ENCODE measurements at places on chromosomes 5 and 9. TPM values are rescaled to one million over a fixed set of nuclear protein-coding genes. Genes with fewer than 3 reads are reported as not detected.
A peak's percentile ranks its signal among the peaks of the same experiment; 100 is the strongest.

The IL13 gene
- total RNA-seq = not detected

The ZNF608 gene
- 48.2 TPM for total RNA-seq

The ANP32B gene
- total RNA-seq = 116 TPM

The SWI5 gene
- total RNA-seq = 15.7 TPM

The PTGES gene
- 0.76 TPM for total RNA-seq

The ELAVL2 gene
- total RNA-seq = not detected

The SH3GL2 gene
- 2.3 TPM for total RNA-seq

The ITK gene
- 9.1 TPM for total RNA-seq

GRCh38 chr5:179118756-179119414, 58.7 kb downstream of the ZNF354C start:
- no peaks in the 10 kb centered on the region for H3K36me3 ChIP-seq
- no peaks in the 10 kb centered on the region for H3K4me1 ChIP-seq
- no peak overlapping the region for H3K4me3 ChIP-seq
- no peaks in the 10 kb centered on the region for H3K27me3 ChIP-seq
- no peak overlapping the region for H3K27ac ChIP-seq
- no peak for DNase-seq

DNA sequence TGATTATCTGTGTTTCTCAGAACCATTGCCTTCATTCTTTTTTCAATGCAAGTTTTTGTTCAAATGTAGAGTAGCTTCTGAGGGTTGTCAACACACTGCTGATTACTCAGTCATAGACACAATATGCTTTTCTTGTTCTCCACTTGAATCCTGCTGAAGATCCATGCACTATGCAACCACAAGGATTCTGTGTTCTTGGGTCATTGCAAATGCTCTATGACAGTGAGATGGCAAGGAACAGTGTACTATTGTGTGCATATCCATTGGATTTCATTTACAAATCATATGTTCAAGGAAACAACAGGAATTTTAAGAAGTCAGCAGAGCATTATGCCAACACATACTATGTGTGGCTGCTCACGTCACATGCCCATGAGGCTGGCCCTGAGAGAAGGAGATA, 1590.2 kb downstream of the EFNA5 start:
- no peaks in the 10 kb centered on the region for H3K27me3 ChIP-seq
- no peak overlapping the region for H3K4me3 ChIP-seq
- no peaks in the 10 kb centered on the region for H3K4me1 ChIP-seq
- no peak for DNase-seq
- H3K27ac ChIP-seq = no peak overlapping the region

GRCh38 chr9:122814545-122814944, 13.8 kb downstream of the PDCL start:
- H3K27ac ChIP-seq = no peak overlapping the region
- no peak for DNase-seq
- no peak overlapping the region for H3K4me3 ChIP-seq
- H3K36me3 ChIP-seq = no peaks in the 10 kb centered on the region
- H3K4me1 ChIP-seq = peaks cover 26% of the 10 kb centered on the region

DNA sequence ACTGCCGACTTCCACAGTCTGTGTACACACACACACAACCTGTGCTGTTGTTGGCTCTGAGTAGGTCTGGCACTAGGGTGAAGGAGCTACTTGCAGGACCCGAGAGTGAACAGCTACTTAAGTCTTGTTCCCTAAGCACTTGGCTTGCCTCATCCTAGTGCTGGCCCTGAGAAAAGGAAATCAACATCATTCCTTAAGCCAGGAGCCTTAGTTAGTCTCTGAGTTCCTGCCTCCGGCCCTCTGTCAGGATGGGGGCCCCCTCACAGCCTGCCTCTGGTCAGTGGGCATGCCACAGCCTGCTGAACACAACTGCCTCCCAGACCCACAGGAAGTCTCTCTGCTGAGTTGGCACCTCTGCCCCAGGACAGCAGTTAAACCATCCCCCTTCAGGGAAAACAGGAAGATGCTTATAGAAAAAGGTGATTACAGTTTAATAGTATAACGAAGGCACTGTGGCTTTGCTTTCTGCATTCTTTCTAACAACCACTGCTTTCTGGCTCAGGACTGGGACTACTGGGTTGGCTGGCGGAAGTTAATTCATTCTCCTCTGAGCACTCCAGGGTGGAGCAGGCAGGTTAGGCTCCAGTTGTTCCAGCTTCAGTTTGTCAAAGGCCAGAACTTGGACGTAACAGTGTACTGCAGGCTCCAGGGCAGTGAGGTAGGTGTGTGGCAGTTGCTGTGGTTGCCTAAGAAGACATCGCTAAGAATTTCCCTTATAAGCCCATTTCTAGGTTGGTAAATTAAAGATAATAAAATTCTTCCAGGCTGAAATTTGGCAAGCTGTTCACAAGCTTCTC, 2.8 kb downstream of the MAMDC2 start:
- peaks cover 39% of the 10 kb centered on the region for H3K4me1 ChIP-seq
- H3K27me3 ChIP-seq = peaks cover 5% of the 10 kb centered on the region
- DNase-seq = peak; percentile 11
- no peak overlapping the region for H3K4me3 ChIP-seq
- peak overlapping the region; percentile 76 for H3K27ac ChIP-seq

DNA sequence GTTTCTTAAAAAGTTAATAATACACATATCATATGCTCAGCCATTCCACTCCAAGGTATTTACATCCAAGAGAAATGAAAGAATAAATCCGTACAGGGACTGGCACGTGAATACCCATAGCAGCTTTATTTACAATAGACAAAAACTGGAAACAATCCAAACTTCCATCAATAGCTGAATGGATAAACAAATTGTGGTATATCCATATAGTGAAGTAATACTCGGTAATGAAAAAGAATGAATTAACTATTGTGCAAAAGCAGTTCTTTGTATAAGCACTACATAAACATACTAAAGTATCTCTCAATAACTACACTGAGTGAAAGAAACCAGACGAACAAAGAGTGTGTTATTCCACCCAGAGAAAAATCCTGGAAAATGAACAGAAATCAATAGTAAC, 17.6 kb downstream of the COL23A1 start:
- H3K36me3 ChIP-seq = no peaks in the 10 kb centered on the region
- no peak overlapping the region for H3K4me3 ChIP-seq
- H3K4me1 ChIP-seq = no peaks in the 10 kb centered on the region
- no peak overlapping the region for H3K27ac ChIP-seq
- no peak for DNase-seq

- no peaks in the 10 kb centered on the region for H3K27me3 ChIP-seq
- H3K4me1 ChIP-seq = no peaks in the 10 kb centered on the region
- no peak for DNase-seq
These were observed 71.2 kb upstream of the PARP8 start for GRCh38 chr5:50595199-50595598.

- no peaks in the 10 kb centered on the region for H3K4me1 ChIP-seq
- H3K36me3 ChIP-seq = no peaks in the 10 kb centered on the region
- no peaks in the 10 kb centered on the region for H3K27me3 ChIP-seq
These were observed 146.6 kb downstream of the PIP5K1B start for GRCh38 chr9:68851657-68852056.

- DNase-seq = no peak
- no peaks in the 10 kb centered on the region for H3K4me1 ChIP-seq
- H3K27me3 ChIP-seq = no peaks in the 10 kb centered on the region
- H3K4me3 ChIP-seq = no peak overlapping the region
- no peak overlapping the region for H3K27ac ChIP-seq
These were observed 209.6 kb downstream of the FBN2 start for GRCh38 chr5:128328446-128328845.

DNA sequence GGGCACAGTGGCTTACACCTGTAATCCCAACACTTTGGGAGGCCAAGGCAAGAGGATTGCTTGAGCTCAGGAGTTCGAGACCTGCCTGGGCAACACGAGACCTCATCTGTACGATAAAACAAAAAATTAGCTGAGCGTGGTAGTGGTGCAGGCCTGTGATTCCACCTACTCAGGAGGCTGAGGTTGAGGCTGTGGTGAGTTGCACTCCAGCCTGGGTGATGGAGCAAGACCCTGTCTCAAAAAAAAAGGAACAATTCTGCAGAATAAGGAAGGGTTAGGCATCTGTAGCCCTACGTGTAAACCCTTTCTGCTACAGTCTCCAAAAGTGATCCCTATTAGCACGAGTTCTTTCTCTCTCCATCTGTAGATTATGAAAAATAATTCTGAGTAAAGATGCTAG, 19.9 kb downstream of the CDC26 start:
- DNase-seq = peak; percentile 36
- peaks cover 9% of the 10 kb centered on the region for H3K36me3 ChIP-seq
- no peak overlapping the region for H3K27ac ChIP-seq

GRCh38 chr5:111935835-111936234, 178.8 kb upstream of the NREP start:
- H3K36me3 ChIP-seq = no peaks in the 10 kb centered on the region
- H3K4me1 ChIP-seq = no peaks in the 10 kb centered on the region
- H3K27ac ChIP-seq = no peak overlapping the region

GRCh38 chr5:122585371-122585770, 189.5 kb upstream of the SNX2 start:
- H3K27me3 ChIP-seq = no peaks in the 10 kb centered on the region
- H3K36me3 ChIP-seq = no peaks in the 10 kb centered on the region
- H3K4me3 ChIP-seq = no peak overlapping the region
- no peak overlapping the region for H3K27ac ChIP-seq
- DNase-seq = no peak

DNA sequence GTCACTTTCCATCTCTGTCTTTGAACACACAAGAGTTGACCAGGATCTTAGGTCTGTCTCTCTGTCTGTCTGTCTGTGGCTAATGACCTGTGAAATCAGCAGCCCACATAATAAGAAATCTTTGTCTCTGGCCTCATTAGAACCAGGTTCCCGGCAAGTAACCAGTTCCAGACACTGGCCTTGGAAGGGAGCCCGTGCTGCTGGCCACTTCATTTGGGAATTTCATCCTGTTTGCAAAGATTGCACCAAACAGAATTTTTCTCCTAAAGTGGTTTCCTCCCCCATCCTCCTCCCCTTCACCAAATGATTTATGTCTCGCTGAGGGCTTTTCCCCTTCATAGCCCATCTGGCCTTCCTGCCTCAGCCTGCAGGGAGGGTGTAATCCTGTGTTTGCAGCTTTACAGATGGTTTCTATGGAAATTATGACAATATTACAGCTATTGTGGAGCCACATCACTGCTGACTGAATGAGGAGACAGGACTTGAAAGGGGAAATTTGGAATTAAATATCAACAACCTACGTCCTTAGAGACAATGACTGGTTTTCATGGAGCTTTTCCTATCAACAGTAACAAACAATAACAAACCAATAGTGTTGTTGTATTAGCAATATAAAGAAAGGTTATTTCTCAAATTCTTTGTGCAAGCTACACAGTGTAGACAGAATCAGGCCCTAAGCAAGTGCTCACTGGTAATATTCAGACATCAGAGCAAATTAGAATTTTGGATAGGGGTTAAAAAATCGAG, 25.7 kb downstream of the DPYSL3 start:
- H3K4me3 ChIP-seq = no peak overlapping the region
- no peaks in the 10 kb centered on the region for H3K36me3 ChIP-seq
- H3K4me1 ChIP-seq = peaks cover 16% of the 10 kb centered on the region

GRCh38 chr5:167769846-167770413, 521.5 kb upstream of the WWC1 start:
- no peaks in the 10 kb centered on the region for H3K36me3 ChIP-seq
- DNase-seq = no peak
- H3K4me1 ChIP-seq = no peaks in the 10 kb centered on the region

GRCh38 chr9:96350866-96351265, 32.6 kb downstream of the SLC35D2 start:
- no peak overlapping the region for H3K27ac ChIP-seq
- no peak overlapping the region for H3K4me3 ChIP-seq
- no peaks in the 10 kb centered on the region for H3K4me1 ChIP-seq
- H3K27me3 ChIP-seq = no peaks in the 10 kb centered on the region
- DNase-seq = no peak

DNA sequence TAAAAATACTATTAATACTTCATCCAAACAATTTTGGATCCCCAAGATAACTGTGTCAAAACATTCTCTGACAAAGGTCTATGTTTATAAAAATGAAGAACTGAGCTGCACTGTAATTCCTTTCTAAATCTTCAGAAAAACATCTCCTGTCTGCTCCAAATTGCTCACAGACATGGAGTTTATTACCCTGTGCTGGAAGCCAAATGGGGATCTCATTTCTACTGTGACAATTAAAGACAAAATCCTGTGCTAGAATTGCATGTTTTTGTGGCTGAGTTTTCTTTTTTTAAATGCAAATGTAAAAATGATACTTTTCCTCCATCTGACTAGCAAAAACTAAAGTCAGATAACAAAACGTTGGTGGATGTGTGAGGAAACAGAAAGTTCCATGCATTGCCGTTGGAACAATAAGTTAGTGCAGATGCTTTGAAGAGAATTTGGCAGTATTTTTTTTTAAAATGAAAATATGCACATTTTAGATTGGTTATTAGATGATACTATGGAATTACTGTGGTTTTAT, 93.5 kb downstream of the GNA14 start:
- H3K4me3 ChIP-seq = no peak overlapping the region
- DNase-seq = no peak
- H3K27me3 ChIP-seq = no peaks in the 10 kb centered on the region
- no peaks in the 10 kb centered on the region for H3K4me1 ChIP-seq

DNA sequence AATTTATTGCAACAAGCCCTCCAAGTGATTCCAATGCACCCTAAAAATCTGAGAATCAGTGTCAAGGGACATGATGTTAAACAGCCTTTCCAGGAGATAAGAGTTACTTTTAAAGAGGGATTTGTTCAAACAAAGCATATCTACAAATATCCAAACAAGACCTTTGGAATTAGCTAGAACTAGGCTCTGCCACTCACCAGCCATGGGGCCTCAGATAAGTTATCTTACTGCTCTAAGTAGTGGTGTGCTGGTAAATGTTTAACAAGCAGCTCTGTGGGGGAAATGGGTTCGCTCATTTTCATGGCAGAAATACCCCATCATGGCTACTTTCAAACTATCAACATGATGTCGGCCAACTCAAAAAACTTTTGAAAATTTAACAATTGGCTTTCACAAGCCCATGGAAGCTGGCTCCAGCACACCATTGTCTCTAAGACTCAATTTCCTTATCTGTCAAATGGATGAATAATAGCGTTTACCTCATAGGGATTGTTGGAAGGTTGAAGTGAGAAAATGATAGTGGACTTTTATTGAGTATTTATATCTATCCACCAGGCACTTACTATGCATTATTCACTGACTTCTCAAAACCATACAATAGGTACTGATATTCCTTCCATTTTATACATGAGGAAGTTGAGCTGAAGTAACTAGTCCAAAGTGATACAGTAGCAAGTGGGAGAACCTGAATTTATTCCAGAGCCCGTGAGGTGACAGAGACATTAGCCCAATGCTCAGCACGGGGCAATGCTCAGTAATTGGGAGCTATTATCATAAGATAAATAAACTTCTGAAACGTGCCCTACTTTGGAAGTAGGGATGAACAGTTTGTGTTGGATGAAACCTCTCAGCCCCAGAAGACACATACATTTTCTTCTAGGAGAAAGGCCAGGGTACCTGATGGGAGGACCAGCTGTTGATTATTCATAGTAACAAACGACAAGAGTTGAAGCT, 43.2 kb downstream of the SH3RF2 start:
- no peaks in the 10 kb centered on the region for H3K36me3 ChIP-seq
- no peak overlapping the region for H3K27ac ChIP-seq
- peaks cover 16% of the 10 kb centered on the region for H3K4me1 ChIP-seq
- H3K4me3 ChIP-seq = no peak overlapping the region
- no peaks in the 10 kb centered on the region for H3K27me3 ChIP-seq
- DNase-seq = no peak

Measured in upper lobe of left lung (tissue), 6 donors.